ENCODE measurements at places on chromosomes 13 and 19. TPM values are rescaled to one million over a fixed set of nuclear protein-coding genes. Genes with fewer than 3 reads are reported as not detected.

Gene SH3GL1
- 85.0 TPM for total RNA-seq

Gene PEAK3
- total RNA-seq, result not detected

Gene GPR4
- 0.04 TPM for total RNA-seq

Gene ZNF726
- total RNA-seq, result 20.1 TPM

Gene NLRP12
- 0.05 TPM for total RNA-seq

Gene CALR3
- 0.23 TPM for total RNA-seq

Gene CRTC1
- 7.3 TPM for total RNA-seq

Gene RBM26
- 33.2 TPM for total RNA-seq

Gene CLASRP
- 54.8 TPM for total RNA-seq

Gene LHB
- 1.3 TPM for total RNA-seq

Gene IGSF23
- not detected for total RNA-seq

Gene HS6ST3
- 0.15 TPM for total RNA-seq

Gene NXNL1
- total RNA-seq, result not detected
